Suppressor macrophage (primary cell): ENCODE measurements at places on chromosomes 7 and 10.

GRCh38 chr10:32317795-32318357 is 29.1 kb downstream of the EPC1 start:
- DNase-seq = no peak

DNA sequence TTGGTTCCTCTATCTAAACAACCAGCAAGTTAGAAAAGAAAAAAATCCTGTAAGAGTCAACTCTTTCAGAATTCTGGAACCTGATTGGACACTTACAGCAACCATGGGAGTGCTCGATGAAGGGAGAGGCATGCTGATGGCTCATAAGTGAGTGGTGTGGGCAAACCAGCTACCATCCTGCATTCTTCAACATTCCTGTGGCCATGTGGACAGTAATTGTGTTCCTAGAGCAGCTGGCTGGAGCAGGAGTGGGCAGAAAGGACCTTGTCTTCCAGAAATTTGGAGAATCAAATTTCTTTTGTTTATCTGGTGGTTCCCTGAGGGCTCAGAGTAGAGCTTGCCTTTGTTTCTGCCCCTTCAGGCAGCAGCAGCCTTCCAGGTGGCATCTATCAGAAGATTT is 22.5 kb upstream of the MYL7 start:
- DNase-seq = no peak

DNA sequence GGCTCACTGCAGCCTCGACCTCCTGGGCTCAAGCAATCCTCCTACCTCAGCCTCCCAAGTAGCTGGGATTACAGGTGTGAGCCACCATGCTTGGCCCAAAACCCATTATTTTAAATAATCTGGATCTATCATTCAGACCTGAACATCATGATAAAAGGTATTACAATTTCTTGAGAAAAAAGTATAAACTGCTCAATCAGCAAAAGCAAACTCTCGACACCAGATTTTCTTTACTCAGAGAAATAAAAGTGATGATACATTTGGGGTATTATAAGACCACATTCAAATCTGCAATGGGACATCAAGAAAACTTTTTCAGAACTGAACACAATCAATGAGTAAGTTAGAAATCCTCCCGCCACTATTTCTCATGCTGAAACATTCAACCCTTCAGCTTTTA is 41.2 kb downstream of the JMJD1C start:
- no peak for DNase-seq

DNA sequence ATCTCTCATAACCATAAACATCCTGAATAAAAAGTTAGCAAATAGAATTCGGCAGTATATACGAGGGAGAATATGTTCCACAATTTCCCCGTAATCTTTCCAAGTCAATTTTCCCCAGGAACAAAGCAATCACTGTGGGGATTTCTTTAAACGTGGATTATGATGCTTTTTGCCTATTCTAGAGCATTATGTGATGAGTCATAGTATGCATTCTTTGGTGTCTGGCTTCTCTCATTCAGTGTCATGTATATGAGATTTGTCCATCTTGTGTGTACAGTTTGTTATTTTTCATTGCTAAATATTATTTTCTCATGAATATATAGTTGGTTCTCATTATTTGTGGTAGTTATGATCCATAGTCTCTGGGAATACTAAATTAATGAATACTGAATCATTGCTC is 9.9 kb upstream of the OR9A4 start:
- no peak for DNase-seq

DNA sequence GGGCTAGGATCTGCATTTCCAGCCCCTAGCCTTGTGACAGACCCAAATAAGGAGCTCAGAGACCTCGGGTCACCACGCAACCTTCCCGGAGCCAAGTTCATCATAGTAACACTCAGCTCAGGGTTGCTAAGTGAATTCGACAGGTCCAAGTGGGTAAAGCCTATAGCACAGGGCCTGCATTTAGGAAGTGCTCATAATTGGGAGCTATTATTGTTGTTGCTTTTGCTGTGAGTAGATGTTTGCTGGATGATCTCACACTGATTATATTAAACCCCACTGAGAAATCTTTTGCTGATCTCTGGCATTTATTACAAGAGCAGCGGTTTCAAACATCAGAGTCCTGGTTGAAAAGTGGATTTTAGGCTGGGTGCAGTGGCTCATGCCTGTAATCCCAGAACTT is 20.3 kb upstream of the SAR1A start:
- DNase-seq = no peak

DNA sequence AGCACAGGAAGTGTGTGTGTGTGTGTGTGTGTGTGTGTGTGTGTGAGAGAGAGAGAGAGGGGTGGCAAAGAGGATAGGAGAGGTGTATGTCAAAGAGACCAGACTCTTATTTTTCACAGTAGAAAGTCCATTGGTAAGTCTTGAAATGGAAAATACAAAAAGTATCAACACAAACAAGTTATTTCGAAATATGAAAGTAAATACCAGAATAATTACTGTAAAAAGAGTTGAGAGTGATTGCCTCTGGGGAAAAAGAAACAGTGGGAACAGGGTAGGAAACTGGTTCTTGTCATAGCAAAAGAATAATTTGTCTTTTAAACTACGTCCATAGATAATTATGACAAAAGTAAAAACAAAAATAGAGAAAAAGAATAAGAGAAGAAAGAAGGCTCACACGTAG is 29.0 kb upstream of the EIF5AL1 start:
- no peak for DNase-seq

GRCh38 chr10:79454259-79454658 is 8.8 kb upstream of the ZCCHC24 start:
- DNase-seq = no peak

DNA sequence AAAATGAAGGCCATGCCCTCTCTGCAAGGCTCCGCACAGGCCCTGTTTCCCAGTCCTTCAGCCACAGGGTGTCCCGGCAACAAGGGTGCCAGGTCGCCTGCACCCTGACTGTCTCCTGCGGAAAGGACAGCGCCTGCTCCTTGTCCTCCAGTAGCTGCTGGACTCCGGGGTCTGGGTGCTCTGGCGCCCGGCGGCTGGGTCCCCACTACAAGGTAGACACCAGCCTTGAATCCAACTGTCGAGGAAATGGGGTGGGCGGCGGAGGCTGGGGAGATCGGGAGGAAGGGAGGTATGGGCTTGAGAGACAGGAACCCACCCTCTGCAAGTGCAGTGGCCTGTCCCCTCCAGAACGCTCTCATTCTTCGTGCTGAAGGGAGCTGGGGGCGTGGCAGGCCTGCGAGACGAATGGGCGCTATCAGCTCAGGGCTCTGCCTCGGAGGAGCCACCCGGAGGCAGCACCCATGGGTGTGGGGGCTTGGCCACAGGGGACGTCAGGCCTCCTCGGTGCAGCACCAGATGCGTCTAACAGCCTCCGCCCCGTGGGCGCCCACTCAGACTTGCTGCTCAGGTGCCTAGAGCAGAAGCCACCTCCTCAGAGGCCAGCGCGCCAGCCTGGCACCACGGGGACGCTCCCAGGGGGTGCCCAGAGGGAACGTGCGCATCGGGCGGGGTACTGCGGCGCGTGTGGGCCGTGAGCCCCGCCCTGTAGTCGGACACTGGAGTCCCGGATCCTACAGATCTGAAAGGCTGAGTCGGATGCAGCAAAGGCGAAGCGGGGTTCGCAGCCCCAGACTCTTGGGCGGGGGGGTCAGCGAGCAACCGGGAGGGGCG is 15.6 kb downstream of the ADAM8 start:
- peak; percentile 89 for DNase-seq

DNA sequence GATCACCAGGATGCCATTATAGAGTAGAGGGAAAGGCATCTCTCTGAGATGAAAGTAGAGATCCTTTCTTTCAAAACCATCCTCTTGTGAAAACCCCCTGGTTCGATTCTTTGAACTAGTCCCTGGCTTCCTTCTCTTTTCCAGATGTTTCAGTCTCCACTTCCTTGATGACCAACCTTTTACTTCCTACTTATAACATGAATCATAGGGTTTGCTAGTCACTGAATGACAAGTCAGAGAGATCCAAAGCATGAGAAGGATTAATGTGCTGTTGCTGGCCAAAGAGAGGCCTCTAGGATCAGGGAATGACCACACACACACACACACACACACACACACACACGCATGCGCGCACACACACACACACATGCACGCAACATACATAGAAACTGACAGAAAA is 161.1 kb upstream of the FRMD4A start:
- peak; percentile 50 for DNase-seq

DNA sequence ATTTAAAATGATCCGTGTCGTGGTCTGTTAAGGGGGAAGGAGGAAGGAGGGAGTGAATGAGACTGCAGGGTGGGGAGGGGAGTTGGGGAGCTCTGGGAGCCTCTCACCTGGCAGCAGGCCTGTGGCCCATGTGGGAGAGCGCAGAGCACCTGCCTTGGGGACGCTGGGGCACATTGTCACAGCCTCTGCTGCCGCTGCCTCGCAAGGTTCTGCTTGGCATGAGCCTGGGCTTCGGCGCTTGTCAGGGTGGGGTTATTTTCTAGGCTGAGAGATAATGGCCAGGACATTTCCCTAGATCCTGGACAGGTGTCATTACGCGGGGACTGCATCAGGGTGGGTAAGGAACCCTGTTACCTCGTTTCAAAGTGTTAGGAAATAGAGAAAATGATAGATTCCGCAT is 2.2 kb upstream of the SUN1 start:
- no peak for DNase-seq
